ENCODE measurements at places on chromosomes 16 and 17.

- peak; percentile 44 for DNase-seq
Measured at GRCh38 chr17:57226793-57227192, 29.5 kb upstream of the MSI2 start.

DNA sequence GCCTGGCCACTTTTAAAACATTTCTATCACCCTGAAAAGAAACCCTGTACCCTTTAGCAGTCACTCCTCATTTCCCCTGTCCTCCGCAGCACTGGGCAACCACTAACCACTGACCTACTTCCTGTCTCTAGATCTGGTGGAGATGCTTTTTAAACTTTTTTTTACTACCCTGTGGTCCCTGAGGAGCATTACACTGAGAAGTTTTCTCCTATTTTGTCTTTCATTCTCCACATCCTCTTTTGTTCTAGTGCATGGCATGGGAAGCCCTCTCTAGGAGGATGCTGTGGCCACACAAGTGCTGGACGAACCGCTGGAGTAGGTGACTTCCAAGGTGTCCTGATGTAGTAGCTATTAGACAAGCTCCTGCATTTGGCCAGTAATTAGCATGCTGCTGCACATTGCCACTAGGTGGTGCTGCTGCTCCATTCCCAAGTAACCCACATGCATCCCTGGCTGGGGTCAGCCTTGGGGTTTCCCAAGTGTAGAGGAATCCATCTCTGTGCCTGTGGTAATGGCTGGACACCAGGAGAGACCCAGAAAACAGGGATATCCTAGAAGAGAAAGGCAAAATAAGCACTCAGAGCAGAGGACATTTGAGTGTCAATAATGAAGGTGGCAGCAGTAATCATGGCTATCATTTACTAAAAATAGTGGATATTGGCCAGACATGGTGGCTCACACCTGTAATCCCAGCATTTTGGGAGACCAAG, 143.8 kb upstream of the CRHR1 start:
- peak; percentile 85 for DNase-seq

- no peak for DNase-seq
Measured at GRCh38 chr17:74148446-74148845, 55.0 kb upstream of the RPL38 start.

- no peak for DNase-seq
Measured at GRCh38 chr16:87971933-87972332, 20.7 kb downstream of the BANP start.

DNA sequence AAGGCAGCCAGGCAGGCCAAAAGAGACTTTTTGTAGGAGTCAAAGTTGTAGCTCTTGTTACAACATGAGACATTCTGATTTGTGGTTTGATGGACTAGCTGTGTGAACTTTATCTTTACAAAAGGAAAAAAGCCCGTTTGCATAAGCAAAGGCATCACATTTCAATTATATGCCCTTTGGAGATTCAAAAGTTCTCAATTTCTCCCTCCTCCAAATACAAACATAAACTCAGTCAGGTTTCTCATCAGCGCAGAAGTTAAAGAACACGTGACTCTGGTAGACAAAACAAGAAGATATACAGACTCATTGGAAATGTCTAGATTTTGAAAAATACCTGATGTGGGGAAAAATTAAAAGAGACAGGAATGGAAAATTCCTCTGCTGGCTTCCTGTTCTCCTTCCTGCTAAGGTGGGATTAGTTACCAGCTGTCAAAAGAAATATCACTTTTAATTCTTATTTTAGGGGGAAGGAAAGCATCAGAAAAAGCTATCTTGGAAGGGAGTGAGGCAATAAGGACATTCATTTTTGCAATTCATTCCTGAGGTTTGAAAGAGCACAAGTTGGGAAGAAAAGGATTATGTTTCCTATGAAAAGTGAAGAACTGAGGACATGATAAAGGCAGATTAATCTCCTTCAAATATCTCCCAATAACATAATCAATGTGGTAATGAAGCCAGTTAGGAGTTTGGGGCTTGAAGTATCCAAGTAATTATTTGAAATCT, 4.6 kb upstream of the KCNJ16 start:
- no peak for DNase-seq

GRCh38 chr16:48280546-48280945, 33.2 kb upstream of the ABCC11 start:
- peak; percentile 20 for DNase-seq

Data from hematopoietic multipotent progenitor cell treated with erythropoietin and hydrocortisone succinate and interleukin-3 and kit ligand, for 4 days (in vitro differentiated cells).